ENCODE measurements at places on chromosomes 1 and 21. TPM values are rescaled to one million over a fixed set of nuclear protein-coding genes. Genes with fewer than 3 reads are reported as not detected.
A peak's percentile ranks its signal among the peaks of the same experiment; 100 is the strongest.

- no peak for DNase-seq
Measured at GRCh38 chr1:30291526-30291925, 431.9 kb downstream of the MATN1 start.

GRCh38 chr1:93678491-93678890, 3.1 kb downstream of the BCAR3 start:
- DNase-seq = no peak

DNA sequence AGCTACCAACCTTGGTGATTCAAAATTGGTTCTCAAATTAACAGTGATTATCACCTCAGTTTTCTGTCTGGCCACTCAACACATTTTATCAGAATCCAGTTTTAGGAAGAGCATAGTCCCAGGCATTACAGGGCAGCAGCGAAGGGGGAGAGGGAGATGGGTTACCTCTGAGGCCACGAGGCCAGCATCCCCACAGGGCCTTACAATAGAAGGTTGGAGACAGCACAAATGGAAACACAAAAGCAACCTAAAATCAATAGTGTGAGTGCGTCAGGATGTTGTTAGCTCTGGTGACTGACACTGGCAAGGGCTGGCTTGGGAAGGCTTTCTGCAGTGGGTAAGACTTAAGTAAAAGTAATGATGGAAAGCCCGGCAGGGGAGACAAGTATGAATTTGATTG, 79.5 kb downstream of the JAK1 start:
- DNase-seq = no peak

DNA sequence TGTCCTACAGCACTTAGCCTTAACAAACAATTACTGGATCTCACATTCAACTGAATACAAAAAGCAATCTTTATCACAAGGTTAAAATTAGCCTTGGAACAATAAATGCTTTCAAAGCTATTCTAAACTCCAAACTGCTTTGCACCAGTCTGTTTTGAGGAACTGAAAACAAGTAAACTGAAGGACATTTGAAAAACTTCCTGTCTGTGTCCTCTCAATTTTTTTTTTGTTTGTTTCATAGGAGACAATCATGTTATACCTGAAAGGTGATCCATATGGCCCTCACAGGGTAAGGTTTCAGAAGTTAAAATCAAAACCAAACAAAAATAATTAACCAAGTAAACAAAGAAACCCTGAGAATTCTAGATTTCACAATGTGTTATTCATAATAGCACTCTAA, 459.1 kb downstream of the DPYD start:
- peak; percentile 75 for DNase-seq

- no peak for DNase-seq
Measured at GRCh38 chr21:45655124-45655523, 11.6 kb downstream of the PCBP3 start.

GRCh38 chr1:42730988-42731387, 9.0 kb downstream of the CLDN19 start:
- DNase-seq = peak; percentile 30

- DNase-seq = no peak
Measured at GRCh38 chr1:168362991-168363390, 82.3 kb downstream of the TBX19 start.

DNA sequence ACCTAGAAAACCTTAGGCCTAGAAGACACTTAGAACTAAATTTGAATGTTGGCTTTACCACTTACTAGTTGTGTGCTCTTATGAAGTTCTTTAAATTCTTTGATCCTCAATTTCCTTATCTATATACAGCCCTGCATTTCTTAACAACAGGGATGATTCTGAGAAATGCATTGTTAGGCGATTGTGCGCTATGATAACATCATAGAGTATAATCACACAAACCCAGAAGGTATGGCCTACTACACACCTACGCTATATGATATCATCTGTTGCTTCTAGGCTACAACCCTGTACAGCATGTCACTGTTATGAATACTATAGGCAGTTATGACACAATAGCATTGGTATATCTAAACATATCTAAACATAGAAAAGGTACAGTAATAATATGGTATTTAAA, 137.4 kb downstream of the CHD1L start:
- DNase-seq = no peak

DNA sequence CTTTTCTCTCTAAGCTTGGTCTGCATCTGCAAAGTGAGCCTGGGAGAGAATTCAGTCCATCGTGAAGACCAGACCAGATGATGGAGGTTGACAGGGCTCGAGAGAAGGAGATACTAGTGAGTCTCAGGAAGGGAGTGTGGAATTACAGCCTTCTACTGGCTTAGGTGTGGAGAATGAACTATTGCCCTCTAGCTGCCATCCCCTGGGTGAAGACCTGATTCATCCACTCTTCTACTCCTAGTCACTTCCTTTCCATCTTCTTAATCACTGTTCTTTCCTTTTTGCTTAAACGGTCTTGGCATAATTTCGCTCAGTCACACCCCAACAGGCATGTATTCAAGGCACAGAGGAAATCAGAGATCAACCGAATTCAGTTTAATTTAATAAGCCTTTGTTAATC, 34.0 kb upstream of the HSD17B7 start:
- no peak for DNase-seq

DNA sequence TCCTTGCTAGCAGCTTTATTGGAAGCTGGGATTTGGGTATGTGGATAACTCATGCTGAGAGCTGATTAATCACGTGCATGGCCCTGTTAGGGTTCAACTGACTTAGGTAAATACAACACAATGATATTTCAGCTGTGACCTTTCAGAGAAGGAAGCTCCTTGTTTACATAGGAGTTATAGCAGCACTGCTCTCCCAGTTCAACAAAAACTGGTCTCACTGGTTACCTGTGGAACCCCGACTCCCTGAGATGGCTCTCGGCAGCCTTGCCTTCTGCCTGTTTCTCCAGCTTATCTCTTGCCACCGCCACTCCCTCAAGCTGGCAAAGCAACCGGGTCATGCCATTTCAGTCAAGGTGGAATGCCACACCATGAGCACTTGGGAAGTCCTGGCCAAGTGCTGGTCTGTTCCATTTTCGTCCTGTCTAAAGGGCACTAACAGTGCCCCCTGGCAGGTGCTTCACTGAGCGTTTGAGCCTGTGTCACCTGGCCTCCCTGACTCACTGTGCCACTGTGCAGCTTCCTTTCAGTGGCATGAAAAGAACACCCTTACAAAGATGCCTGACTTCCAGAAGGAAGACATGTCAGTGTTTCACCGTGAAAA, 31.6 kb downstream of the DOP1B start:
- DNase-seq = no peak

GRCh38 chr1:78722521-78722920, 72.9 kb downstream of the IFI44 start:
- DNase-seq = no peak

- DNase-seq = no peak
Measured at GRCh38 chr1:91750398-91750996, 135.5 kb downstream of the TGFBR3 start.

DNA sequence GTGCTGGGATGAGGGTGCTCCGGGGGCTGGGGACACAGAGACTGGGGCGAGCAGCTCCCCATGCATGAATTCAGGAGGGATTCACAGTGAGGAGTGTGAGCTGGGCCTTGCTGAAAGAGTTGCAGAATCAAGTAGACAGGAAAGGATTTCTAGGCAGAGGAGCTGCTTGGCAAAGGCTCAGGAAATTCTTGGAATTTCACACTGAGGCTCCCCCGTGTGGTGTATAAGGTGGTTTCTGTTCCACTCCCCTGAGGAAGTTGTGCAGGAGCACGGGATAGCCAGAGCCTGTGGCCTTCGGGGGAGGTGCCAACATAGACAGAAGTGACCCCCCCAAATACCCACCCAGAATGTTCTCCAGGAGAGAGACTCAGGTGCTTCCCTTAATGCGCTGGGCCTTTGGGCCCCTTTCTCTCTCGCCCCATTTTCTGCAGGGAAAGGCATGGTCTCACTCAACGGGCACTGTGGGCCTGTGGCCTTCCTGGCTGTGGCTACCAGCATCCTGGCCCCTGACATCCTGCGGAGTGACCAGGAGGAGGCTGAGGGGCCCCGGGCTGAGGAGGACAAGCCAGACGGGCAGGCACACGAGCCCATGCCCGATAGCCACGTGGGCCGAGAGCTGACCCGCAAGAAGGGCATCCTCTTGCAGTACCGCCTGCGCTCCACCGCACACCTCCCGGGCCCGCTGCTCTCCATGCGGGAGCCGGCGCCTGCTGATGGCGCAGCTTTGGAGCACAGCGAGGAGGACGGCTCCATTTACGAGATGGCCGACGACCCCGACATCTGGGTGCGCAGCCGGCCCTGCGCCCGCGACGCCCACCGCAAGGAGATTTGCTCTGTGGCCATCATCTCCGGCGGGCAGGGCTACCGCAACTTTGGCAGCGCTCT, 58.5 kb upstream of the ACTL8 start:
- no peak for DNase-seq

DNA sequence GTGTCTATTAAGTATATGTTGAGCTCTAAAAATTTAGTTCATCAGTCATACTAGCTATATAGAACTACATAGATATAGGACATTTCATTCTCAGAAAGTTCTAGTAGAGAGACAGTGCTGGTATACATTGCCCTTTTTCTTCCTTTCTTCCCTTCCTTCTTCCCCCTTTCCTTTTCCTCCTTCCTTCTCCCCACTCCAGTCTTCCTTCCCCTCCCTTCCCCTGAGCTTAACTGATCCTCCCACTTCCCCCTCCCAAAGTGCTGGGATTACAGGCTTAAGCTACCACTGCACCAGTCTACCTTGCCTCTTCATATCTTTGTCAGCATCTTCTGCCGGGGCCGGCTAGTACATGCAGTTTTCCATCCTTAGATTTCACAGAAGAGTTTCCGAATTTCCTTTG, 12.1 kb downstream of the THRAP3 start:
- DNase-seq = no peak

DNA sequence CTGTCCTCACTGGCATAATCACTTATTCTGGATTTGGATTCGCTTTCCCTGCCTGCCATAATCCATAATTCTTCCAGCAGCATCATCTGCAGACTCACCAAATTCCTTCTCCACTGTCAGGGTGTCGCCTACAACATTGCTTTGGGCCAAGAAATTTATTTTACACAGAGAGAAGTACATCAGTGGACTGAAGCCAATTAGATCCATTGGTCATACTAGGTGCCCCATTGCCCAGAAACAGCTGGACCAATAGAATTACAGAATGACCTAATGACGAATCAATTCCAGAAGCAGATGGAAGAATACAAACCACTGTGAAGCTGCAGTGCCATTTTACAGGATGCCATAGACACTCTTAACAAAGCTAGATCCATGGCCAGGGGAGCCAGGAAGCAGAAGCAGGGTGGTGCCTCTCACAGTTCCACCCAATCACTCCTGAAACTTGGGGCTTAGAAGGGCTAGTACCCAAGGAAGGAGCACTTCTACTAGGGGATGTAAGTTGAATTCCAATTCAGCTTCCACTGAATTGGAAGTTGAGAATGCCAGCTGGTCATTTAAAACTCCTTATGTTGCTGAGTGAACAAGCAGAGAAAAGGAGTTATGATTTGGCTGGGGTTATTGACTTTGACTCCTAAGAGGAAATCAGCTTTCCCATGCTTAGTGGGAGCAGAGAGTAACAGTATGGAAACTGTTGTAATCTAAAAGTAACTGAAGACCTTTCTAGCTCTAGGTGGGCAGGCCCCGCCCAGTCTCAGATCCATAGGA, 44.0 kb downstream of the EDN2 start:
- no peak for DNase-seq

- peak; percentile 37 for DNase-seq
Measured at GRCh38 chr1:225343618-225344017, 84.2 kb downstream of the LBR start.

GRCh38 chr1:78003882-78004718, 639 bp upstream of the DNAJB4 start:
- peak; percentile 75 for DNase-seq

- no peak for DNase-seq
Measured at GRCh38 chr1:8598060-8598724, 219.2 kb downstream of the RERE start.

DNA sequence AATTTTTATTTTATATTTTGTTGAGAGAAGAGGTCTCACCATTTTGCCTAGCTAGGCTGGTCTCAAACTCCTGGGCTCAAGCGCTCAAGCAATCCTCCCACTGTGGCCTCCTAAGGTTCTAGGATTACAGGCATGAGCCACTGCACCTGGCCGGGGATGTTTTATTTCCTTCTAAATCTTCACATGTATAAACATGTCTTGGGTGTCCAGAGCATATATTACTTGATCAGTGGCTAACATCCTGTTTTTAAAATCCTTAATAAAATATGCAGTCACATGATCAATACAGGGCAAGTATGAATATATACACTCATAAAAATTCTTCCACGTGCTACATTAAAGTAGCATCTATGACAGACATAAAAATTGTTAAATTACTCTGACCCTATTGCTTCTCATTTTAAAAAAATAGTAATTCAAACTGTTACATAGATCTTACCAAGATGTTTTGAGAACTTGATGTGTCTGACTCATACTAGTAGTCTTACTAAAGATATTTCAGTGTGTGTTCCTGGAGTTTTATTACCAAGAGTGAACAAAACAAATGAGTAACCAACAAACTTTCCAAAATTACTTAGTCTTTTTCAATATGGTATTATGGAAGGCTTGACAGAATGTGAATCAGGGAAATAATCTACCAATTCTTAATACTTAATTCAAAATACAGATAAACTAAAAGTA, 222.5 kb downstream of the SLC45A1 start:
- DNase-seq = no peak

GRCh38 chr1:193013707-193014106, 45.5 kb downstream of the UCHL5 start:
- no peak for DNase-seq

- no peak for DNase-seq
Measured at GRCh38 chr1:116581323-116581885, 10.6 kb upstream of the CD58 start.

DNA sequence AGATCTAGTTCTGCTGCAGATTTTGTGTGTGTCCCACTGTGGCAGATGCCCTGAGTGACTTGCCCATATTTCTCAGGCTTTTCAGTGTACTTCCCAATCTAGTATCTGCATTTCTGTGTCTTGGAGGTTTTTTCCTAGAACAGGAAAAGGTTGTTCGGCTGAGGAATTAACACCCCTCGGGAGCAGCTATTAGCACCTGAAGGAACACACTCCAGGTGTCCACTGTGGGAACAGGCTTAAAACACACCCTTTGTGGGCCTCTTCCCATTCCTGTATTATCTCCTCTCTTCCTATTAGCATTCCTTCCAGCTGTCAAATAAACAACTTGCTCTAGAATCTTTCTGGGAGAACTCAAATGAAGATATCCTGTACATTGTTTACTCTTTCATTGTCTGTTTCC, 178.3 kb downstream of the HMCN1 start:
- DNase-seq = no peak

- peak; percentile 30 for DNase-seq
Measured at GRCh38 chr1:158163000-158163947, 17.4 kb upstream of the CD1D start.

GRCh38 chr21:45509566-45510465, 32.4 kb downstream of the SLC19A1 start:
- DNase-seq = no peak

DNA sequence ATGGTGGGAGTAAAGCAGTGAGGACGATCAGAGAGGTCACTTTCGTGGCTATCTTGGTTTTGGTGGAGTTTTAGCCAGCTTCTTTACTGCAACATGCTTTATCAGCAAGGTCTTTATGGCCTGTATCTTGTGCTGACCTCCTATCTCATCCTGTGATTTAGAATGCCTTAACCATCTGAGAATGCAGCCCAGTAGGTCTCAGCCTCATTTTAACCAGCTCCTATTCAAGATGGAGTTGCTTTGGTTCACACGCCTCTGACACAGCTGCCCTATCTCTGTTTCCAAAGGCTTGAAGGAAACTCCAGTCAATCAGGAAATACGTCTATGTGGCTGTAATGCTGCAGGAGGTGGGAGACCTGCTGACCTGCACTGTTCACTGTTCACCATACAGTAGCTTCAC, 146.1 kb upstream of the POGK start:
- DNase-seq = no peak

The CR1L gene
- total RNA-seq = not detected

The CELA2A gene
- total RNA-seq = not detected

The RGS4 gene
- total RNA-seq = not detected

The FAM78B gene
- not detected for total RNA-seq

The SYNC gene
- not detected for total RNA-seq

Measured in OCI-LY7 (cell line).